AG04450 (cell line): ENCODE measurements at places on chromosomes 6 and 20. TPM values are rescaled to one million over a fixed set of nuclear protein-coding genes. Genes with fewer than 3 reads are reported as not detected.

TNXB gene
- polyA plus RNA-seq = 0.25 and 0.35 TPM in 2 replicates

AVP gene
- polyA plus RNA-seq = not detected in 2 replicates

ABHD16B gene
- not detected in 2 replicates for polyA plus RNA-seq

LST1 gene
- polyA plus RNA-seq = not detected in 2 replicates

TAGAP gene
- polyA plus RNA-seq = not detected in 2 replicates

DNAH8 gene
- not detected in 2 replicates for polyA plus RNA-seq

ENPP5 gene
- polyA plus RNA-seq = not detected in 2 replicates

GRM1 gene
- polyA plus RNA-seq = 0.01 TPM in 2 replicates

PPP1R16B gene
- polyA plus RNA-seq = not detected in 2 replicates
